ENCODE measurements at places on chromosomes 1 and 21.

DNA sequence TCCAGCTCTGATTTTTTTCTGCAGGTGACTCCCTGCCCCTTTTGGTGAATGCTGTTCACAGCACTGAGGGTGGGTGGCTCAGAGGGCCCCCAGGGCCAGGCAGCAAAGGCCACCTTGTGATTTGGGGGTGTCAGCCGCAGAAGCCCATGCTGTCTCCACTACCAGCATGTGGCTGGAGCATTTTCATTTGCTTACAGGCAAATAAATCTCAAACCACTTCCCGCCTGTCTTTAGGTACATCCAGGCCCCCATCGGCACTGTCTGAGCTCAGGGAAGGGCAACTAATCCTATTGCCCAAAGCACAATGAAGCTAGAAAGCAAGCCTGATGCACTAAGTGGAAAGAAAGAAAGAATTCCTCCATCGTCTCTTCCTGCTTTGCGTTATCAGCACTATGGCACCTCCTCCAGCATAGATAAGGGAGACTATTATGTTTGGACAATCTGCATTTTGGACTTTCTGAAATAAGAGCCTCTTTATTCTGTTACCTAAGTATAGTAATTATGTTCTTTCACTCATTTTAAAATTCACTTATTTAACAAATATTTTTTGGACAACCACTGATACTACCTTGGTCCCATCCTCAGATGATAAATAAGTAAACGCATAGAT lies 100.5 kb upstream of the TLR5 start:
- no peak for ATAC-seq

- peak; percentile 53 for ATAC-seq
Measured at GRCh38 chr1:79188337-79188736, 181.8 kb upstream of the ADGRL4 start.

DNA sequence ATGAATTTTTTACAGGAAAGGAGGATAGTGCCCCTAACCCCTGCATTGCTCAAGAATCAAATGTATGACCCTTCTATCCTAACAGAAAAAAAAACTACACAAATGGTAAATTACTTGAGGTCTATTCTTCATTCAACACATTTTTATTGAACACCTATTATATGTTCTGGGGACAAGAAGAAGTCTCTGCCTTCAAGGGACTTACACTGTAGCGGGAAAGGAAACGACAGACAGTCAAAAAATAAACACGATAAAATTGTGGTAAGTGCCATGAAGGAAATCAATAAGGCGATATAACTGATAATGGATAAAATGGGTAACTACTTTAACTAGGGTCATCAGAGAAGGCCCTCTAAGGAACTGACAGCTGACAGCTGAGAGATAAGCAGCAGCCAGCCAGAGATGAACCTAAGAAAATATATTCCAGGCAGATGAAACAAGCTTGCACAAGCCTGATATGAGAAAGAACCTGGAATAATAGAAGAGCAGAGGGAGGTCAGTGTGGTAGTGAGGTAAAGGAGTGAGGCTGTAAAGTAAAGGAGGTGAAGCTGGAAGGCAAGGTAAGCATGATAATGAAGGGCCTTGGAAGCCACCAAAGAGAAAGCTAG lies 66.4 kb downstream of the PHTF1 start:
- ATAC-seq = no peak

- ATAC-seq = no peak
Measured at GRCh38 chr1:207268337-207268736, 53.1 kb upstream of the CD55 start.

DNA sequence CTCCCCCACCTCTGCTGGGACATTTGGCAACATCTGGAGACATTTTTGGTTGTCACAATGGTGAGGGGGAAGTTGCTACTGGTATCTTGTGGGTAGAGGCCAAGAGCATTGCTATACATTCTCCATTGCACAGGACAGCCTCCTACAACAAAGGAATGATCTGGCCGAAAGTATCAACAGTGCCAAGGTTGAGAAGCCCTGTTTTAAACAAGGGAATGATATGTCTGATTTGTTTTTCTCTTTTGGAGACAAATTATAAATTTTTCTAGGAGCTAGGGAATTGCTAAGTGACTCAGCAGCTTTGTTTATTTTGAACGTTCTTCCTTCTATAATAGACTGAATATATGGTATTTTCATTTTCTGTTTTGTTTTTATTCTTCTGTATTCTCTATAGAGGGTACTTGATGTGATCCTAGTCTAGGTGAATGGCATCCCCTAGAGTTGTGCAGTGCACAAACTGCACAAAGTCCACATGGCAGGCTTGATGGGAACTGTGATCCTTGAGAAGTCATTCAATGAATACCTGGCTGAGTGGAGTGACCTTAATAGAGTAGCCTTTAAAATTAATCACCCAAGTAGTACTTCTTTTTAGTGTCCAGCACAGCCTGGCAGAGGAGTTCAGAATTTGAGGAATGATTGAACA lies 288.6 kb upstream of the USP24 start:
- ATAC-seq = no peak

DNA sequence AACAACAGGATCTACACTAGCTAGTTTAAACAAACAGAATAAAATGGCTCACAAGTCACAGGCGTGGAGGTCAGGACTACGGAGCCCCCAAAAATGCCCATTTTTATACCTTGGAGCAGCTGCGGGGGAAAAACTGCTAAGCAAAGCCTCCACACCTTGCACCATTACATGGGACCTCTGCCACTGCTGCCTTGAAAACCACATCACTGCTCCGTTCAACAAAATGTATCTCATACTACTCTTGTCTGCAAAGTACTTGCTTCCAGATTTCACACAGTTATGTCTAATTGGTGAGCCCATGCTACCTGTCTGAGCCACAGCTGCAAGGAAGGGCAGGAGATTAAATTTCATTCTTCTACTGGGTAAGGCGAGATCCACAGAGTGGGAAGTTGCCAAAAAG lies 24.4 kb downstream of the MRPL39 start:
- ATAC-seq = no peak

DNA sequence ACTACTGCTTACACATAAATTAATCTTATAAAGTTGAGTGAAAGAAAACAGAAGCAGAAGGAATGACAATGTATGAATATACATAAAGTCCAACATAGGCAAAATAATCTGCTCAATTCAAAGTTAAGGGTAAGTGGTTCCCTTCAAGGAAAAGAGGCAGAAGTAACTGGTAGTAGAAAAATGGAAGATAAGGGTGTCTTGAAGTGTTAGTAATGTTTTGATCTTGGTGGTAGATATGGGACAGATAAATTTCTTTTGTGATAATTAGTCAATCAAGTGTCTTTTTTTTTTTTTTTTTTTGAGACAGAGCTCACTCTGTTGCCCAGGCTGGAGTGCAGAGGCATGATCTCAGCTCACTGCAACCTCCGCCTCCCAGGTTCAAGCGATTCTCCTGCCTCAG lies 12.7 kb downstream of the USP48 start:
- no peak for ATAC-seq

DNA sequence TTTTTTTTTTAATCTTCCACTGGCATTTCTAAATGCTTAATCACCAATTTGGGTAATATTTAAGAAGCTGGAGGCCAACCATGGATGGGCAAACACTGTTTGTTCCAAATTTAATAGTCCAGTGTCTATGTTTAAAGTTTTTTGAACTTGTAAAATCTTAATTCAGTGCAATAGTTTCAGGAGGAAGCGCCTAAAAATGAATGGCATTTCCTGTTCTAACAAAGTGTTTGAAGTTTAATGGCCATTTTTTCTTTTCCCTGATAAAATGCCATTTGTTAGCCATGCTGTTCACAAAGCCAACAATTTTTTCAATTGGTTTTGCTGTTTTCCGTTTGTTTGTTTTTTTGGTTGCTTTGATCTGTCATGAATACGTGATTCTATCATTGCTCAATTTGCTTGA lies 552.1 kb downstream of the LMO4 start:
- ATAC-seq = no peak

DNA sequence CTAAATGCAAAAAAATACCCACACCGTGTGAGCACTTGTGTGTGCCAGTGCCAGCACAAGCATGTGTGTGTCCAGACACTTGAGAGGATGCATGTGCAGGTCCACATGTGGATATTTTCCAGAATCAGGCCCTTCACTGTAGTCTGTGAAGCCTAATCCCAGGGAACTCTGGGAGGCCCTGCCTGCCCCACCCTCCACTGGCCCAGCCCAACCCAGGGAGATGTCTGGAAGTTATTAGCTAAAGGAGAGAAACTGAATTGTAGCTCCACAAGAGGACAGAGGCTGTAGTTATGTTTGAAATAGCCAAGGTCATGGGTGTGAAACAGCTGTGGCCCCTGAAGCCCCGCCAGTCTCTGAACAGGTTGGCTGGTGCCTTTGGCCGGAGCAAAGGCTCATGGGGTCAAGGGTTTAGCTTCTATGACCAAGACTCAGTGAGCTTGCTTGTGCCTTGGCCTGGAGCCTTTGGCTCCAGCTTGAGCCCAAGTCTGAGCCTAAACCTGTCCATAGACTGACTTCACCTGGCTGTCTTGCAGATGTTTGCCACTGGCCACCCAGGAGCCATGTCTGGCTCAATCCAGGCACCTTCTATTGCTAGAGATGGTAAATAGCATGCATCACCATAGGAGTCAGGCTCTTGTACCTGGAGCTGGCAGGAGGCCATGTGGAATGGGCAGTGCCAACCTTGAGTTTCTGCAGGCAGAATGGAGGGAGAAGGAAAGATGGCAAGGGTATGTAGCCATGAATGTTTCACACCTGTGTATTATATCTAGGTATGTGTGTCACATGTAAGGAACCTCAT lies 69.9 kb downstream of the TMEM53 start:
- ATAC-seq = peak; percentile 35

DNA sequence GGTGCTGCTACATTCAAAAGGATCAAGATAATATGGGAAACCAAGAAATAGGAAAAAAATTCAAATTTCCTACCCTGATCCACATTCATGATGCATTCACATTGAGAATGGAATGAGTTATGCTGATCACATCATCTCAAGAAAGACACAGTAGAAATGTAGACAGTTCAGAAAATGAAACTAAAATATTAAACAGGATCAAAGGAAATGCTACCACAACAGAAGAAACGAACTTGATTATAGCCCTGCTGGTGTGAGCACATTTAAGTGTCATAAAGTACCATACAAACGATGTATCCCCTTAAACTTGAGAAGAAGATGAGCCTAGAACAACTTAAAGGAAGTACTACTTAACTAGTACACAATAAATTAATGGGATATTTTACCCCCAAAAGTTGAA lies 21.3 kb downstream of the SYDE2 start:
- no peak for ATAC-seq

DNA sequence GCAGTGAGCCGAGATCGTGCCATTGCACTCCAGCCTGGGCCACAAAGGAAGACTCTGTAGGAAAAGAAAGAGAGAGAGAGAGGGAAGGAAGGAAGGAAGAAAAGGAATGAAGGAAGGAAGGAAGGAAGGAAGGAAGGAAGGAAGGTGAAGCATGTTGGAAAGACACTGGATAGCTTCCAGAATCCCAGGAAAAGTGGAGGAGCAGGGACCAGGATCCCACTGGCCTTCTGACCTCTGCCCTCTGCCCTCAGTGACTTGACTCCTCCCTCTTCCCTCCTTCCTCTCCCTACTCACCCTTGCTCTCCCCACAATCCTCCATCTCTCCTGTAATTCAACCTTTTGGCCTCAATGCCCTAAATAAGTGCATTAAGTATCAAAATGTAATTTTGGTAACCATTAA lies 4.1 kb upstream of the UTS2 start:
- ATAC-seq = no peak

DNA sequence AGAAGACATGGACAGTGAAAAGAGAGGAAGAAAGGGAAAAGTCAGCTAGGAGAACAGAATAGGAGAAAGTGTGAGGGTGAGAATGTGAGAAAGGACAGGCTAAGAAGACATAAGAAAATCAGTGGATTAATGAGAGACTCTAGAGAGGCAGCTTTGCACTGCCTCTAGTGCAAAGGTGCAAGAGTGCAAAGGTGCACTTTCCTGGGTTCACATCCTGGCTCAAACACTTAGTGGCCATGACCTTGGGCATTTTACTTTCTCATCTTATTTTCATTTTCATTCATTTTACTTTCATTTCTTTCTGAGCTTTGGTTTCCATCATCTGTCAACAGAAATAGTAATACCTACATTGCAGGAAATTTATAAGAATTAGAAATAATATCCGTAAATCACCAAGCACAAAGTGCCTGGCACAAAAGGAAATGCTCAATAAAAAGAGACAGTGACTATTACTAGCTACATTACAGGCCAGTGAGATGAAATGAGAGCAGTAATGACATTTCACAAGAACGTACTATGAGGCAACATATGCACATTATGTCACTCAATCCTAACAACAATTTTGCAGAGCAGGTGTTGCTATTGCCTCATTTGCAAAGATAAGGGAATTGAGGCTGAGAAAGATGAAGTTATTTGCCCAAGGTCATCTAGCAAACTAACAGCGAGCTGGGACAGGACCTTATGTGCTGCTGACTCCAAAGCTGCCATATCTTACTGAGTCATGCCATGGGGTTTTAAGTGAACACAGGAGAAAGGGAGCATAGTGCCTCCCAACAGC lies 107.0 kb upstream of the TLR5 start:
- ATAC-seq = no peak
